Endothelial cell of coronary artery (primary cell): ENCODE measurements at places on chromosomes 5 and 9. TPM values are rescaled to one million over a fixed set of nuclear protein-coding genes. Genes with fewer than 3 reads are reported as not detected.

Gene OR2V1
- total RNA-seq = not detected in 2 replicates

Gene SPAAR
- 10.4 and 12.7 TPM in 2 replicates for total RNA-seq

Gene DBH
- total RNA-seq = not detected in 2 replicates

Gene SPDL1
- total RNA-seq = 15.9 and 24.1 TPM in 2 replicates

Gene RNF208
- total RNA-seq = 0.09 and 0.19 TPM in 2 replicates

Gene CCL21
- not detected in 2 replicates for total RNA-seq

Gene PCDHB7
- total RNA-seq = 0.45 and 0.56 TPM in 2 replicates

Gene FAM153A
- total RNA-seq = 0.28 TPM in 1 of 2 replicates, not detected in the other

Gene ABITRAM
- 3.5 and 4.9 TPM in 2 replicates for total RNA-seq

Gene BRD3OS
- total RNA-seq = 8.4 and 11.2 TPM in 2 replicates

Gene COL27A1
- 7.3 and 11.5 TPM in 2 replicates for total RNA-seq

Gene AGXT2
- total RNA-seq = not detected in 2 replicates

Gene OR1J2
- not detected in 2 replicates for total RNA-seq

Gene PCDHA9
- total RNA-seq = 0.09 TPM in 2 replicates

Gene SLC45A2
- total RNA-seq = 0.09 TPM in 1 of 2 replicates, not detected in the other

Gene GABRA1
- not detected in 2 replicates for total RNA-seq

Gene SPATA31D4
- not detected in 2 replicates for total RNA-seq

Gene ZFP2
- total RNA-seq = 0.18 and 0.66 TPM in 2 replicates

Gene SH3GL2
- 0.09 TPM in 1 of 2 replicates, not detected in the other for total RNA-seq

Gene PDCD1LG2
- 11.7 and 24.4 TPM in 2 replicates for total RNA-seq

Gene GALNT12
- total RNA-seq = 0.66 and 1.2 TPM in 2 replicates

Gene PCDHGA1
- total RNA-seq = 0.36 and 1.0 TPM in 2 replicates

Gene NUTM2F
- total RNA-seq = not detected in 2 replicates

Gene PCDHB4
- total RNA-seq = 0.09 TPM in 2 replicates

Gene ST6GALNAC6
- 24.7 and 44.8 TPM in 2 replicates for total RNA-seq

Gene TBC1D13
- 11.7 and 14.0 TPM in 2 replicates for total RNA-seq

Gene ADAMTS6
- total RNA-seq = 40.3 and 77.9 TPM in 2 replicates

Gene PCDHA3
- total RNA-seq = 0.28 and 0.36 TPM in 2 replicates

Gene SELENOP
- 0.09 and 0.47 TPM in 2 replicates for total RNA-seq

Gene HTR4
- total RNA-seq = 0.09 TPM in 1 of 2 replicates, not detected in the other

Gene RANBP3L
- total RNA-seq = not detected in 2 replicates

Gene MAMDC2
- 3.0 and 10.2 TPM in 2 replicates for total RNA-seq

Gene GLRX
- 15.8 and 19.6 TPM in 2 replicates for total RNA-seq

Gene LCN15
- total RNA-seq = not detected in 2 replicates

Gene LECT2
- total RNA-seq = not detected in 2 replicates

Gene PCDHGA7
- 1.4 and 2.2 TPM in 2 replicates for total RNA-seq

Gene PDE4D
- 19.2 and 23.4 TPM in 2 replicates for total RNA-seq

Gene PCDHGA4
- total RNA-seq = 2.6 and 5.0 TPM in 2 replicates

Gene ABCA2
- total RNA-seq = 11.0 and 27.3 TPM in 2 replicates

Gene RNF224
- total RNA-seq = under 0.01 TPM in 1 of 2 replicates, not detected in the other

Gene C5orf34
- total RNA-seq = 3.1 and 3.6 TPM in 2 replicates

Gene IL13
- not detected in 2 replicates for total RNA-seq

Gene NEUROG1
- not detected in 2 replicates for total RNA-seq
